ENCODE measurements at places on chromosomes 6 and 20.

DNA sequence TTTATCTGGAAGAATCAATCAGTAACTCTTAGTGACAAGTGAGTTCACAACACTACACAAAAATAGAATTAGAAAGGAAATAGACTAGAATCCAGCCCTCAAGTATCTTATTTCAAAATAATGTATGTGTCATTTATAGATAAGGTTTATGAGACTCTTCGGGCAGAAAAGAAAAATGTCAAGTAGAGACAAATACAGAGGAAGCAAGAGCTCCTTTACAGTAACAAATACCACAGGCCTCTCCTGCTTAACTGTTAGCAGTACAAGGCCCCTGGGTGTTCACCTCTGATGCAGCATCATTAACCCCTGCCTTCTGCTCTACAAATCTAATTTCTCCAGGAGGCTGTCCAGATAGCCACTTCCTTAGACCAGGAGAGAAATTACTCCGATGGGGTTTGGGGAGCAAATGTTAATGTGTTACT lies 76.7 kb downstream of the UBE3D start:
- DNase-seq, result no peak

DNA sequence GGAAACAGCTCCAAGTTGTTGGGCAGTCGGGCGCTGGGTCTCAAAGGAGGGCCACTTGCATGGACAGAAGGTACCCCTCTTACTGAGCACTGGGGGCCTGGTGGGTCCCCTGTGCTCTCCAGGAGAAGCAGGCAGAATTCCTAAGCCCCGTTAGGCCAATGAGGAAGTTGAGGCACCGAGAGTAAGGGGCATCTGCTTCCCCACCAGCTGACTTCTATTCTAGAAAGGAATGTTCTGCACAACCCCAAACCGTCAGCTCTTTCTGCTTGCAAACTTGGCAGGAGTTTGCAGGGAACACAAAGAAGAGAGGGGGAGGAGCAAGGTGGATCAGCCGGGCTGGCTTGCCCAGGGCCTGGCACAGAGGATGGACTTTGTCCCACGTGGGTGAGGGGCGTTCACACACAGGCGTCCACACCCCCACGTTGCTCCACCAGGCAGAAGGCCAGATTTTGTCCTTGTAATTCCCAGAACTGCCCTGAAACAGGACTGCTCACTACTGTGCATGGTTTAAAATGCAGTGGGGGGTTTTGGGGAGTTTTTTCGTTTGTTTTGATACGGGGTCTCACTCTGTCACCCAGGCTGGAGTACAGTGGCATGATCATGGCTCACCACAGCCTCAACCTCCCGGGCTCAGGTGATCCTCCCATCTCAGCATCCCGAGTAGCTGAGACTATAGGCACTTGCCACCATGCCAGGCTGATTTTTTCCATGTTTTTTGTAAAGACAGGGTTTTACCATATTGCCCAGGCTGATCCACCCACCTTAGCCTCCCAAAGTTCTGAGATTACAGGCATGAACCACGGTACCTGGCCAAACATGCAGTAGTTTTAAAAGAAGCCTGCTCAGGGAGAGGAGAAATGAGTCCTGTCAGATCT lies 93.3 kb downstream of the SNX5 start:
- no peak for DNase-seq

DNA sequence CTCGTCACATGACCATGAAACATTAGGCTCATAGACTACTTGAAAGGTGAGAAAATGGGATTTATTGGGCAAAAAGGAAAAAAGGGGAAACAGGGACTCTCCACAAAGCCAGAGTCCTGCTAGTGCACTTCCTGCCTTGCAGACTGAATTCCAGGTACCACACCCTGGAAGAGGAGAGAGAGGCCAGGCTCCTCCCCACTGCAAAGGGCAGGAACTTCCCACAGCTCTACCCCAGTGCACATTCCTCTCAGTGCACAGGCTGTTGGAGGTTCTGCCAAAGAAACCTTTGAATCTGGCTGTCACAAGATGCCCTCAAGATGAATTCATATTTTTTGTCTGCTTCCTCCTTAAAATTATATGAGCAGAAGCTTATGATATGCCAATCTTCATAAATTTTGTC lies 920.4 kb upstream of the GJE1 start:
- no peak for DNase-seq

DNA sequence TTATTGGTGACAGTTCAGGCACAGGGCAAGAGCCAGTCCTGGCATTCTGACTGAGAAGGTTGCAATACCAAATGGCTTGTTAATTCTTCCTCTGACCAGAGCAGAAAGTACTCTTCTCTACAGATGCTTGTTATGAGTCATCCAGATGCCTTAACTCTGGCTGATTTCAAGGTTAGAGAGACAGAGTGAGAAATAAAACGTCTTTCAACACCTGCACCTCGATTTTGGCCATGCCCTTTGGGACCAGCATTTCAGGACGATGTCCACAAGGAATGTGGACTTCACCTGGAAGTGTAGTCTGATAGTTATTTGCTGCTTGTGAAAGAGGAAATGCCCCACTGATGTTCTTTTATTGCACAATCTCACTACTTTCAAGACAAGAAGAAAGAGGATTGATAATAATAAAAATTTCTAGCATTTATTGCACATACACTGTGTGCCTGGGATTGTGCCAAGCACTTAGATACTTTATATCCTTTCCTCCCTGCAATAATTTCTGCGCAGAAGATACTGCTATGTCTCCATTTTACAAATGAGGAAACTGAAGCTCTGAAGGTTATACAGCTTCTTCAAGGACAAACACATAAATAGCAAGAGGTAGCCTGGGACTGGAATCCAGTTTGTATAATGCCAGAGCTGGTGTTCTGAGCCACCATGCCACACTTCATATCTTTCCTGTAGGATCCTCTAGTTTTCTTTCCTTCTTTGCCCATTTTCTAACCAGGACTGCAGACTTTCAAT lies 33.5 kb upstream of the MCM3 start:
- DNase-seq, result no peak

DNA sequence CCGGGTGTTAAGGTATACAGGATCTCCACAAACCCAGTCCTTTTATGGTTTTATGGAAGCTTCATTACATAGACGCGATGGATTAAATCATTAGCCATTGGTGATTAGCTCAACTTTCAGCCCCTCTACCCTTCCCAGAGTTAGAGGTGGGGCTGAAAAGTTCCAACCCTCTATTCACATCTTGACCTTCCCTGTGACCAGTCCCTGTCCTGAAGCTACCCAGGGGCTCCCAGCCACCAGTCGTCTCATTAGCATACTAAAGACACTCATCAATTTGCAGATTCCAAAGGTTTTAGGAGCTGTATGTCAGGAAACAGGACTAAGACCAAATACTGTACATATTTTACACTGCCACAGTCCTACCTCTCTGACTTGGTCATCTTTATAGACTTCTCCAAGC lies 21.0 kb downstream of the KHDC1L start:
- DNase-seq, result no peak

Measured in iPS DF 6.9 (cell line).